ENCODE measurements at places on chromosomes 1 and 21. TPM values are rescaled to one million over a fixed set of nuclear protein-coding genes. Genes with fewer than 3 reads are reported as not detected.

Gene MXRA8
- 281 TPM for total RNA-seq

Gene PCAT6
- 0.65 TPM for total RNA-seq

Gene GJA9
- total RNA-seq = not detected

Gene ASAP3
- 14.5 TPM for total RNA-seq

Gene CNR2
- not detected for total RNA-seq

Gene HSF2BP
- 1.0 TPM for total RNA-seq

Gene EVA1C
- 3.4 TPM for total RNA-seq

Gene BSND
- total RNA-seq = not detected

Gene PTAFR
- total RNA-seq = 0.13 TPM

Gene OR13G1
- total RNA-seq = not detected

Gene CYB5RL
- total RNA-seq = 4.4 TPM

Gene SELENBP1
- total RNA-seq = 27.0 TPM

Gene TRAPPC10
- 14.6 TPM for total RNA-seq

Gene OR6N1
- not detected for total RNA-seq

Gene TIE1
- total RNA-seq = 2.8 TPM

Gene SPOCD1
- 15.3 TPM for total RNA-seq

Gene KCNA2
- not detected for total RNA-seq

Gene ZNF691
- total RNA-seq = 6.5 TPM

Gene PGLYRP4
- total RNA-seq = not detected

Gene PRMT2
- 38.0 TPM for total RNA-seq

Gene CYP4Z1
- not detected for total RNA-seq

Gene KCNE1
- not detected for total RNA-seq

Gene HTR6
- not detected for total RNA-seq

Gene LYPD8
- not detected for total RNA-seq

Gene DMRTB1
- total RNA-seq = not detected

Gene VSIG8
- not detected for total RNA-seq

Gene STUM
- not detected for total RNA-seq

Gene RHEX
- not detected for total RNA-seq

Gene TNNI3K
- total RNA-seq = not detected

Gene CD1C
- not detected for total RNA-seq

Gene PLA2G2F
- not detected for total RNA-seq

Gene UTP25
- 5.7 TPM for total RNA-seq

Gene LGR6
- not detected for total RNA-seq

Gene ABCA4
- total RNA-seq = 0.52 TPM

Gene CHTOP
- 41.9 TPM for total RNA-seq

Gene PTPN14
- 26.8 TPM for total RNA-seq

Gene TINAGL1
- total RNA-seq = 16.6 TPM

Gene RAP1GAP
- total RNA-seq = not detected

Gene COL8A2
- 0.24 TPM for total RNA-seq

Gene NCDN
- total RNA-seq = 27.9 TPM

Gene FMOD
- 4.7 TPM for total RNA-seq

Gene PARS2
- total RNA-seq = 4.8 TPM

Gene TRMT1L
- 26.6 TPM for total RNA-seq

Gene PTGS2
- total RNA-seq = 4.8 TPM

Gene SERINC2
- total RNA-seq = 27.8 TPM

Gene SH3BGRL3
- total RNA-seq = 181 TPM

Gene SF3B4
- 13.2 TPM for total RNA-seq

Gene NIPAL3
- total RNA-seq = 25.2 TPM

Measured in epithelial cell of alveolus of lung (primary cell).